ENCODE measurements at places on chromosomes 5 and 9.
A peak's percentile ranks its signal among the peaks of the same experiment; 100 is the strongest.

- DNase-seq: no peak
Measured at GRCh38 chr9:134637241-134637640, 4.4 kb upstream of the COL5A1 start.

DNA sequence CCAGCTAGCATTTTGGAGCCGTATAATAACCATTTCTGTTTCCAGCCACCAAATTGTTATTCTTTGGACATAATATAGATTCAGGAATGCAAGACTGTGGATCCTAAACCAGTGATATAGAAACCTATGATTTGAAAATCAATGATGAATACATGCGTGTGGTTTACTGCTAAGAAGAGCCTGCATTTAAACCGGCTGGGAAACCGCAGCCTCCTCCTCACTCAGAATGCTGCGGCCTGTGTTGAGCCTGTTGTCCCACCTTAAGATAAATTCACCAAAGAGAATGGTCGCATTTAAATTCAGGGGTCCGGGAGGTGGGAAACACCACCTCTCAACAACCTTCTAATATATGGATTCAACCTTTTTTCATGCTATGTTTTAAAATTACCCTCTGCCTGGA lies 148.0 kb downstream of the MEF2C start:
- DNase-seq: peak; percentile 83

DNA sequence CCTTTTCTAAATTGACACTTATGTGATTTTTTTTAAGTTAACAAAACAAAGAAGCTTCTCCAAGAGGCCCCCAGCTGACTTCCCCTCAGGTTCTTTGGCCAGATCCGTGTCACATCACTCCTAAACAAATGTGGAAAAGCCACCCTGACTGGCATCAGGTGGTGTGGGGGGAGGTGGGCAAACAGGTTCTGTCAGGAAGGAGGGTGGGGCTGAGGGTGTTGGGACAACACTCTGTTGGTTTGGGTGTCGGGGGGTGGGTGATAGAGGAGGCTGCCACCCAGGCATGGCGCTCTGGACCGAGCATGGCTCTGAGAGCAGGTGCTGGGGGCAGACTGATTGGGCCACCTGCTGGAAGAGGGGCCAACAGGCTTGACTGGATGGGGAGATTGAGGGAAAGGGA lies 210.9 kb downstream of the HSPA4 start:
- no peak for DNase-seq

DNA sequence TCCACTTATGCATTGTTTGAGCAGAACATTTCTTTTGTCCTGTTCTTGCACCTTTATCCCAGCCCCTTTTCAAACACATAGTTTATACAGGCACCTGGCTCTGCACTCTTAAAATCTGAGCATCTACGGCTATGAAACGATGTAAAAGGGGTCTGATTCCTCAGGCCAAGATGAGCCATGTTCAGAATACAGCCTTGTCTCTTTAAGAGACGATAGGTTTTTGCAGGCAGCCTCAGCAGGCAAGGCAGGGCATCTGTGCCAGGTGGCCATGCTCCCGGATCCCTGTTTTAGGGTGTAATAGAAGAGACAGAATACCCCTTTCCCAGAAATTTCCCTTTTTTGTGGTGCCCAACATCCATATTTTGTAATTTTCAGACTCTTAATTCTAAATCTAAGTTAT lies 89.1 kb upstream of the NFIB start:
- DNase-seq: no peak

DNA sequence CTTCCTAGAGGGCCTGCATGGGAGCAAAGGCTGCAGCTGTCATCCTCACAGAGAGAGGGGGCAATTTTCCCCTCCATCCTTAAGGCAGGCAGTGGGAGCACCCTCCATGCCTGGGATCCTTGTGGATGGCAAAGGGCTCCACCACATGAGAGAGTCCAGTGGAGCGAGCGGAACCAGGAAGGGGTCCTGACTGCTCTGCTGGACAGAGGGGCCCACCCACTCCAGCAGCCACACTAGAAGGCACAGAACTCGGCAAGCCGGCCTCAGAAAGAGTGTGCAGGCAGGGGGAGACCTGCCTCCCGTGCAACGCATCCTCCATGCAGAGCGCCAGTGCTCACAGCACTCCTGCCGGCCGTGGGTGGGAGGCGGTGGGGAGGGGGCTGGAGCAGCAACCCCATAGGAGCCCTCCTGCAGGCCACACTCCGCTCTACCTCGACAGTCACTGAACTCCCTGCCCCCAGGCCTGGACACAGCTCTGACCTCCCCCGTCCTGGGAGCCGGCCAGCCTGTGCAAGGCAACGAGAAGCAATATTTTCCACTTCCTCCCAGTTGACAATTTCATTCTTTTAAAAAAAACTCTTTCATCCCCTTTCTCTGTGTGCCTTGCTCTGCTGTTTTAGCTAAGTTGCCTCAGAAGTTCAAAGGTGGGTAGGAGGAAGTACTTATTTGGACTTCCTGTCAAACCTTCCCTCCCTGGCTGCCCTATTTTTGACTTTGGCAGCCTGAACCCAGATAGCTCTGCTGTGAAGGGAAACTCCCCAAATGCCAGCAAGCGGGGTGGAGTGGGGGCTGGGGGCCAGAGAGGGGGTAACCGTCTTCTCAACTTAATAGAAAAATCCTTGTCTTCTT lies 5.3 kb upstream of the LCP2 start:
- peak; percentile 88 for DNase-seq

GRCh38 chr9:93818827-93819472 lies 136.2 kb downstream of the BARX1 start:
- no peak for DNase-seq

DNA sequence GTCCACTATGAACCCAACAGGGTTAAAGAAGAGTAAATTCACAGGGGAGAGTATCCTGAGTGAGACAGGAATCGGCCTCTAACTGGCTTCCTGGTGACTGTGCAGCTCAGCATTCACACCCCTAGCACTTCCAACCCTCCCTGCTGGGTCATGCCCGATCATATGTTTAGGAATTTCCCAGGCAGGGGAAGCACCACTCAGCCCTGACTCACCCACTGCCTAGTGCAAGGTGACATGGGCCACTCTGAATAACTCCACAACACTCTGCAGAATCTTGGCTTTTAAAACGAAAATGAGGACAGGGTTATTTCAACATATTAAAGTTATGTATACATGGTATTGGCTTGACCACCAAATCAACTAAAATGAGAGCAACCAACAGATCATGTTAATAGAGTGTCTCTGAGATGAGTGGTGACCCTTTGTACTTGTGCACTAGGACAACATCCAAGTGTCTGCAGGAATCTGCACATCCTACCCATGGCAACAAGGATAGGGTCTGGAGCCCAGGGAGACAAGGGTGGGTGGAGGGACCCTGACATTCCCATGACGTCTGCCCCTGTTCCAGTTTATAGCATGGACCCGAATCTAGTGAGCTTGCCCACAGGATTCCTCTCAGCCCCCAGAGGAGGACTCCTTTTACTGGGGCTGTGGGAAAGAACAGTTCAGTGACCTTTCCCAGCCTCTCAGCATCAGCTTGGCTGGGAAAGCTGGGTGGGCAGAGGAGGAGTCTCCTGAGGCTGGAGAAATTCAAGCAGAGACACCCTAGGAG lies 485.8 kb downstream of the SEMA5A start:
- no peak for DNase-seq

DNA sequence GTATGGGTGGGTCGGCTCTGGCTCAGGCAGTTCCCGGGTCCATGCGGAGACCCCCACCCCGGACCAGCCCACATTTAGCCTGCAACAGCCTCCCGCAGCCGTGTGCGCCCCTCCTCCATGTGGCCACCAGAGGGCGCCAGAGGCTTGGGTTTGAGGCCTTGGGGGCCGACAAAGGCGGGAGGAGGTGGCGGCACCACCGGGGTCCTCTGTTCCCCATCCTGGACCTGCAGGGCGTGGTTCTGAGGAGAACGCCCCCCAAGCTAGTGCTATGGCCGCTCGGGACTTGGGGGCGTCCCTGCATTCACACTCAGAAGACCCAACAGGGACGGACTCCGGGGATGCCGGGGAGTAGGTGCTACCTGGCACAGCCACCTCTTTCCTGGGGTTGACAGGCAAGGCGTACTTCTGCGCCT lies 16.5 kb downstream of the ASS1 start:
- peak; percentile 72 for DNase-seq

DNA sequence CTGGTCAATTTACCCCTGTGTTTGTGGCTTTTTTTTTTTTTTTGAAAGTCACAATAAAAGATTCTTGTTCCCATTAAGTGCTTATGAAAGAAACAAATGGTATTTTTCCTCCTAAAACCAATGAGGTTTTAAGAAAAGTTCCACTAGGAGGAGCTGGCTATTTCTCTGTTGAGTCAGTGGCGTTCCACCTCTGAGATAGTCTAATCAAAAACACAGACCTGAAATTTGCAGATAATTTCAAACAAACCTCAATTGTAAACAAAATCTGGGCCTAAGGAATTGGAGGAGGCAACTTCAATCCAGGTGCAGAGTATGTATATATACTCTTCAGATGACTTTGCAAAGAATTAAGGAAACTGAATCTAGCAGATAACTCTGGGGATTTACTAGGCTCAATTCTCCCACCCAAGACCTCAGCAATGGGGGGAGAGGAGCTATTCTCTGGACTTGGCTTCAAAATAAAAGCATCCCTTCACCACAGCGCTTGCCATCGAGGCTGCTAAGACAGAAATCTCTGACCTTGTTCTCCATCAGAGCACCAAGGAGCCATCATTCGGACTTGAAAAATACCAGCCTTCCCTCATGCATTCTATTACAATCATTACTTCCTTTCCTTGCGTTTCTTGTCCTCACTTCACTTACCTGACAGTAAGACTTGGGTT lies 52.4 kb downstream of the FANCC start:
- DNase-seq: peak; percentile 43

DNA sequence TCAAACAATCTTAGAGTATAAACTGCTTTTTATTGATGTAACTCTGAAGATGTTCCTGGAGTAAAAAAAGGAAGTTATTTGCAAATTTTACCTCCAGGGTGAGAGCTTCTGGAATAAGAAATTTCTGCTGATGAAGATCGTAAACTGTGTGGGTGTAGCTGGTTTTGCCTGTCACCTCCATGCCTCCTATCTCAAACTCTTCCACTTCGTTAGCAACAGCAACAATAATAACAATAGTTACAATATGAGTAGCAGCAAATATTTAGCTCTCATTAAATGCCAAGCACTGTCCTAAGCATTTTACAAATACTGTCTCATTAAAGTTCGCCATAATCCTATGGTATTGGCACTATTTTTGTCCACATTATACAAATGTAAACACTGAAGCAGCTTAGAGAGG lies 57.9 kb downstream of the GCNT1 start:
- DNase-seq: no peak

GRCh38 chr9:122941582-122942234 lies 888 bp downstream of the RABGAP1 start:
- peak; percentile 69 for DNase-seq

Measured in OCI-M1 (cell line).